ENCODE measurements at places on chromosomes 1 and 21. TPM values are rescaled to one million over a fixed set of nuclear protein-coding genes. Genes with fewer than 3 reads are reported as not detected.
A peak's percentile ranks its signal among the peaks of the same experiment; 100 is the strongest.

DNM3 gene
- total RNA-seq: 0.96 TPM

GRCh38 chr1:236536540-236536939 lies 12.8 kb downstream of the LGALS8 start:
- no peak for DNase-seq

DNA sequence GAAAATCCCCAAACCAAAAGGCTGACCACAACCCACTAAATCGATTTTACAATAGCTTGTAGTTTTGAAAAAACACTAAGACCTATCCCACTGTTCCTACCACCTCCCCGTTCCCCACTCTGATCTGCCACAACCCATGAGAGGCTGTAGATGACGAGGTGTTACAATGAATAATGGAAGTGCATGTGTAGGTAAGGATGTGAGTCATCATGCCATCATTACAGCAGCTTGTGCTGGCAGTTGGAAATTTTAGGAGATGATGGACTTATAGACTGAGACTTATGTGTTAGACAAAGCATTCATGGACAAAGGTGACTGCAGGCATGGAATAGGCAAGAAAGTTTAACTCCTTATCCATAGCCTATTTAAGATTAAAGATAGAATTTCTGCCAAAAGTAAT lies 184.7 kb upstream of the CACYBP start:
- DNase-seq: peak; percentile 65

DNA sequence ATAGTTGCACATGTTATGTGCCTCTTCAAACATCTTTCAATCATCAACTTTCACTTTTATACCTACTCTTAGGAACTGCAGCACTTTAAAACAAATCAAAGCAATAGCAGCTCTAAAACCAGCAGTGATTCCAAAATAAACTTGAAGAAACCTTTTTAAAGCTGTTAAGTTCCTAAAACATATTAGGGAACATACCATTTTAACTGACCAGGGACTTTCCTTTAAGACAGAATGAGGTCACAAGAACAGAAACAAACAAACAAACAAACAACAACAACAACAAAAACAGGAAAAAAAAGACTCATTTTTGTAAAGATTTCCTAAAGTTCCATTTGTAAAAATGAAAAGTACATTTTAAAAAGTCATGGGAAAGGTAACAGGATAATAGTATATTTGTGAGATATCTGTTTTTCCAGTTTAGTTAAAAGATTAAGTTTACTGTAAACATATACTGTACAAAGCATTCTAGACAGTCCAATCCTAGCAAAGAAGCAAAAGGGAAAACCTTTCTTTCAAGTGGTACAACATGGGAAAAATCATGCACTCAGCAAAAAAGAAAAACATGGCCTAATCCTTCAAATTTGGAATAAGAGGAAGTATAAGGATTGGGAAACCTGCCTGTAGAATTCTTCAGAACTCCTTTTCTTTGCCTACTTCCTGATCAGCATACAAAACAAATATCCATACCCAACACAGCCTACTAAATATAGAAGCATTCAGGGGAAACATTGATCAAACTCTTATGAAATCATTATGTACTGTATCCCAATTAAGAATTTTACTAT lies 45.5 kb downstream of the EPS15 start:
- DNase-seq: no peak

- DNase-seq: no peak
These were observed 647 bp downstream of the RO60 start for GRCh38 chr1:193060115-193060403.

All from activated naive CD4-positive, alpha-beta T cell treated with anti-CD3 and anti-CD28 coated beads for 36 hours (primary cell).